Ammon's horn (tissue), 1 donor: ENCODE measurements at places on chromosomes 12 and 14.

GRCh38 chr12:10669533-10669932, 4.3 kb downstream of the STYK1 start:
- DNase-seq: no peak

DNA sequence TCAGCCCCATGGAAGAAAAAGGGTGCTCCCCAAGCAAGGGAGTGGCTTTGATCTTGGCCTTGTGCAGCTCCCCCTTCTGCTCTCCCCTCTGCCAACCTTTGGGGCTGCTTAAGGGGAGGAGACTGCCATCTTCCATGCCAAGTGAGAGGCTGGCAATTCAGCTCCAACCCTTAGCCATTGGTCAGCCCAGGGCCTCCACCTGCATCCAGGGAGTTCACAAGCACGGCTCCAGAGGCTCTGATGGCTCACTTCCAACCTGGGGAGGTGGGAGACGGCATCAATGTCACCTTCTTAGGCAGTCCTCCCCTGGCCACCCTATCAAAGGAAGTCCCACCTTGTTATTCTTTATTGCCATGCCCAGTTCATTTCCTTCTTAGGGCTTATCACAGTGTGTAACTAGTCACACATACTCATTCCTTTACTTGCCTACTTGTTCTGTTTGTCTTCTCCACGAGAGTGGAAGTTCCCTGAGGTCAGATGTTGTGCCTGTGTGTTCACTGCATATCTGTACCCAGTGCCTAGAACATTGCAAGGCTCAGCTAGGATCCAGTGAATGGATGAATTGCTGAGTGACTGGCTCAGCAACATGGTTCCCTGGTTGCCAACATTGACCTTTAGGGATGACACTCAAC, 5.0 kb downstream of the HDAC7 start:
- no peak for DNase-seq

DNA sequence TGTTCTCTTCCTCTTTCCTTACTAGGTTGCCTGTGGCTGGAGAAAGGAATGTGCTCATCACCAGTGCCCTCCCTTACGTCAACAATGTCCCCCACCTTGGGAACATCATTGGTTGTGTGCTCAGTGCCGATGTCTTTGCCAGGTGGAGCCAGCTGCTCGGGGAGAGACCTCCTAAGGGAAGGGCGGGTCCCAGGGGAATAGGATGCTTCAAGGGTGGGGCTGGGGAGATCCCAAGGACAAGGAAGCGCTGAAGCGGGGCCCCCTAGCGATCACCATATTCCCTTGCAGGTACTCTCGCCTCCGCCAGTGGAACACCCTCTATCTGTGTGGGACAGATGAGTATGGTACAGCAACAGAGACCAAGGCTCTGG, 10.2 kb downstream of the MARS1 start:
- DNase-seq: no peak

GRCh38 chr12:118175823-118176447, 40.0 kb downstream of the PEBP1 start:
- no peak for DNase-seq

DNA sequence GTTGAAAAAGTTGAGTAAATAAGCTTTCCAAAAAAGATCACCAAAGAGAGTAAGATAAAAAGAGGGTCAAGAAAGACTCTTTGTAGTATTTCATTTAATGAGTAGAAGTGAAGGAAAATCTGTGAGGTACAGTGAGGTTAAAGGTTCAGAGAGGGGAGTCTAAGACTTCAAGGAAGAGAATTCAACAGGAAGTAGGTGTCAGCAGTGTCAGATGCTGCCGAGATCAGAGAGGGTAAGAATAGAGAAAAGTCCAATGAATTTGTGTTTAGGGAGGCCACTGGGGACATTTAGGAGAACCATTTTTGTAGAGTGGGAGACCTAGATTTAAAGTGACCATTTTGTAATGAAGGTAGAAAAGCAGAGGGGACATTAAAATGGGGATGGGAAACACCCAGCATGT, 71.6 kb upstream of the KRAS start:
- no peak for DNase-seq

- DNase-seq: peak; percentile 46
Measured at GRCh38 chr14:22838631-22839041, 2.3 kb downstream of the MMP14 start.

- no peak for DNase-seq
Measured at GRCh38 chr12:93823616-93824391, 146.6 kb downstream of the CRADD start.

DNA sequence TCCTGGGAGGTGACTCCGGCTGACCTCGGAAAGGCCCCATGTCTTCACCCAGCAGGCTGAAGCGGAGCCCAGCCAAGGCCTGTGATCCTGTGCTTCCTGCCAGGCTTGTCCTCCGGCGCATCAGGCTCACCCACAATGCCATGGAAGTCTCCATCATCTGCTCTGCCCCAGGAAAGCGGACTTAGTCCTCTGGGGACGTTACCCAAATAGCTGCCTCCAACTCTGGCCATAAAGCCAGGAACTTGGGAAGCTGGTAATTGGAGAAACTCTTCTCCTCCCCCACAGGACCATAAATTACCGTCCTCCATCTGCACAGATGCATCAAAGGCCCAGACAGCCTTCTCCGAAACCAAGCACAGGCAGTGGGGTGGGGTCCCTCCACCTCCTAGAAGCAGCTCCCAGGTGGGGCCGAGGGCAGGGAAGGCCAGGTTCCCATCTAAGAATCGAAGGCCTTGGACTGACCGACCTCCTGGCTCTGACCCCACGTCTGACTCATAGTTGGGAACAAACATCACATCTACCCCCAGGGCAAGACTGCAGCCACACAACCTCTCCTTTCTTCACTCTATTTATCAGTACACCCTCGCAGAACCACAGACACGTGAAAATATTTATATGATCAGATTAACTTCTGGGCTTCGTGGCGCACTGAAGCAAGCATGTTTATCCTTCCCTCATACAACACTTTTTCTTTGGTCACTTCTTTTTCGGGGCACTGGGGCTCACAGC, 56.4 kb downstream of the PITPNM2 start:
- no peak for DNase-seq

GRCh38 chr14:59422069-59422881, 42.9 kb downstream of the GPR135 start:
- DNase-seq: no peak

GRCh38 chr12:53508534-53509170, 1.4 kb upstream of the NPFF start:
- peak; percentile 93 for DNase-seq

GRCh38 chr12:111597831-111598636, 1.1 kb downstream of the ATXN2 start:
- DNase-seq: peak; percentile 66

DNA sequence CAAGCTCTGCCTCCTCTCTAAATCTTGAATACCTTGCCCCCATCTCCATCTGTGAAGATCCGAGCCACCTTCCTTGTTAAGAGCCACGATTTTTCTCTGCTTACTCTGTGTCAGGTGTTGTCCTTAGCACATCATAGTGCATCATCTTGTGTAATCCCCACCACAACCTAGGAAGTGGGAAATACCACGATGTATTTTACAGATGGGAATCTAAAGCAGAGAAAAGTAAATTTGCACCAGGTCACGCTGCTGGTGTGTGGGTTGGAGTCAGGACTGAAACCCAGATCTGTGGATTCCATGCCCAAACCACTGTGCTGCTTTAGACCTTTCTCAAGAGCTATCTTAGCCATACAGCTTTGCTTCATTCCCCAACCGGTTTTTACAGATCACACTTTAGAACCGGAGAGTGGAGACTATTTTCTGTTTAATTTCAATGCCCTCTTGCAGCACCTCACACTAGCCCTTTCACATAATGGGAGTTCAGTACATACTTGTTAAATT, 94.6 kb downstream of the PPM1A start:
- no peak for DNase-seq

DNA sequence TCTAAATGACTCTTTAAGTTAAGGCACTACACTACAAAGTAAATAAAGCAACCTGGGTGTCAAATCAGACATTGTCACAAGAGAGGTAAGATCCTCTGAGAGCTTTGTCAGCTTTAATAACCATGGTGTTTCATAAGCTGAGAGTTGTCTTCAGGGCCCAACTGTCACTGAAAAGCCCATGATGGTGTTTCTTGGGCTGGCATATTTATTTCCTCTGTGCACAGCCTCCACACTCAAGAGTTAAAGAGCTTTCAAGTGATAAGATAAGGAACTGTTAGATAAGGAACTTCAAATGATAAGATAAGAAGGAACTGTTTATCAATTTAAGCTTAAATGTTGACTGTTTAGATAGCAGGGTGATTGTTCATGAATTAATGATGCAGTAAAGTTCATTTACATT, 495.4 kb downstream of the TMEM117 start:
- DNase-seq: no peak

GRCh38 chr14:44108601-44109000, 398.5 kb downstream of the FSCB start:
- DNase-seq: no peak

GRCh38 chr14:73437206-73437605, 21.1 kb downstream of the NUMB start:
- no peak for DNase-seq

GRCh38 chr12:31591380-31591901, 505 bp upstream of the DENND5B start:
- DNase-seq: peak; percentile 50

DNA sequence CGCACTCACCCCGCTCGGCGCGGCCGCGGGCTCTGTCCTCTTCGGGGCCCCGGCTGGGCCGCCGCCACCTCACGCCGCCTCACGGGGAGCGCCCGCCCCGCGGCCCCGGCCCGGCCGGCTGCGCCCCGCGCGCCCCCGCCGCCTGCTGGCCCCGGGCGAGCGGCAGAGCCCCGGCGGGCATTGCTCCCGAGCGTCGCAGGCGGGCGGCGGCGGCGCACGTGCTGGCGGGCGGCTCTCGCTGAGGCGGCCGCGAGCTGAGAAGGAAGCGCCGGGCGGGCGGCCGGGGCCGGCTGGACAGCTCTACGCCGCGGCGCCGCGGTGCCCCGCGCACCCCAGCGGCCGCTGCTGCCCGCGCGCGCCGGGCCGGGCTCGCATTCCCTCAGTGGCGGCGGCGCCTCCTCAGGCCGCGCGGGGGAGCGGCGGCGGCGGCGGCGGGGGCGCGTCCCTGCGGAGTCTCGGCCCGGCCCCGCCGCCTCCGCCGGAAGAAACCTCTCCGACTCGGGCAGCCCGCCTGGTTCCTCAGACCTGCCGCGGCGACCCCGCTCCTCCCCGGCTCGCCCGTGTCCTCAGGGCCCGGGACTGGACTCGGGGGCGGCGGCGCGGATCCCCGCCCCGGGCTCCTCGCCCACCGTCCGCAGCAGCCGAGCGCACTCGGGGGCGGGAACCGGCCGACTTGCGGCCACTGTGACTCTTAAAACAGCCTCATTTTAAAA, at the start of gene PITPNM2:
Gene PITPNM2 (minus strand): TSS at position 347 of the 713 bp plus-strand sequence. CDS start 116,500 bp downstream, outside the sequence.
- peak; percentile 40 for DNase-seq

DNA sequence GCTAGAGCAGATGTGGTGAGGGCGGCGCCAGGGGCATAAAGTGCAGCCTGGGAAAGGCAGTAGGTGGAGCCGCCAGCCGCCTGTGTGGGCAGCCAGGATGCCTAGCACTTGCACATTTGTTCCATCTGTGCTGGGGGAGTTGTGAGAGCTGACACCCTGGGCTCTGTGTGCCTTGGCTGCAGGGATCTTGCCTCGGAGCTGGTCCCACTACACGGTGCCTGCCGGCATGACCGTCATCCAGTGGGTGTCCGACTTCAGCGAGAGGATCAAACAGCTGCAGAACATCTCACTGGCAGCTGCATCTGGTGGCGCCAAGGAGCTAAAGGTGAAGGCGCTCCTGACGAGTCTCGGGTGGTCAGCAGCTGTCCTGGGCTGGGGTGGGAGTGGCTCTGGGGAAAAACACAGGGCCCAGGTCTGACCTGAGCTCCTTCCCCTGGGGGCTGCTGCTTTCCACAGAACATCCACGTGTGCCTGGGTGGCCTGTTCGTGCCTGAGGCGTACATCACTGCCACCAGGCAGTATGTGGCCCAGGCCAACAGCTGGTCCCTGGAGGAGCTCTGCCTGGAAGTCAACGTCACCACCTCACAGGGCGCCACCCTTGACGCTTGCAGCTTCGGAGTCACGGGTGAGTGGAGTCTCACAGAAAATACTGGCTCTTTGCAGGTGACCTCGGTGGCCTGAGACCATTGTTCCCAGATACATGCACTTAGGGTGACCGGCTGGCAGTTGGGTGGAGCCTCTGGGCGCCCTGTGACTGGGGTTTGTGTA, 37.4 kb downstream of the HSP90AA1 start:
- peak; percentile 63 for DNase-seq

DNA sequence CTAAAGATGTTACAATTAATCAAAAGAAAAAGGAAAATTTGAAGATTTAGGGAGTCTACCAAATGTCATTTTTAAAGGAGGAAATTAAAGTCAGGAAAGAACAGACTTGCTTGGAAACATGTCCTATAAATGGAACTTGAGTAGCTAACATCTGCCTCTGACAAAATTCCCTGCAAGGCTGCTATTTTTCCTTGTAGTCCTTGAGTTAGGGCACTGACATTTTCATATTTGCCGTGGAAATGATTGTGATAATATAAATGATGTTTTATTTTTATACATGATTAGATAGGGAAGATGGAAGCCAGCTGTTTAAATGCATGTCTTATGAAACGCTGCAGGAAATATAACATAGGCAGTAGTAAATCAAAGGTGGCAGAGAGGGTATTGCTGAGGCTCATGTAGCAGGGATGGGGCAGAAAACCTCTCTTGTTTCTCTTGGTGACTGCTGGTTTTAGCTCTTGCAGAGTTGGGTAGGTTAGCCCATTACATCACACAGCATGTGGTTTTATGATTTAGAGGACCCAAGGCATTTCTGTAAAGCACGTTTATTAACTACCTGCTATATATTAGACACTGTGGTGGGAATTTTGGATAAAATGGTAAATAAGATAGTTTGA, 21.7 kb downstream of the NUBPL start:
- DNase-seq: no peak

DNA sequence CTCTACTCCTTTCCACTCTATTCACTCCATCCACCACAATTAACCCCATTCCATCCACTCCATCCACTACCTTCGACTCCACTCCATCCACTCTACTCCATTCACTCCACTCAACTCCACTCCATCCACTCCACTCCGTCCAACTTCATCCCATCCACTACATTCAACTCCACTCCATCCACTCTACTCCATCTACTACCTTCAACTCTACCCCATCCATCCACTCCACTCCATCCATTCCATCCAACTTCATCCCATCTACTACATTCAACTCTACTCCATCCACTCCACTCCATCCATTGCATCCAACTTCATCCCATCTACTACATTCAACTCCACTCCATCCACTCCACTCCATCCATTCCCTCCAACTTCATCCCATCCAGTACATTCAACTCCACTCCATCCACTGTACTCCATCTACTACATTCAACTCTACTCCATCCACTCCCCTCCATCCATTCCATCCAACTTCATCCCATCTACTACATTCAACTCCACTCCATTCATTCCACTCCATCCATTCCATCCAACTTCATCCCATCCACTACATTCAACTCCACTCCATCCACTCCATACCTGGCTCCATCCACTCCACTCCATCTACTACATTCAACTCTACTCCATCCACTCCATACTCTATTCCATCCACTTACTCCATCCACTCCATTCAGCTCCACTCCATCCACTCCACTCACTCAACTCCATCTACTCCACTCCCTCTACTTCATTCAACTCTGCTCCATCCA, 16.4 kb downstream of the HNF1A start:
- DNase-seq: no peak

GRCh38 chr14:64541972-64542835, 1.7 kb downstream of the HSPA2 start:
- no peak for DNase-seq

- DNase-seq: no peak
Measured at GRCh38 chr14:85644211-85644610, 114.3 kb downstream of the FLRT2 start.

GRCh38 chr14:89881839-89882238, 72.7 kb downstream of the EFCAB11 start:
- DNase-seq: no peak

- no peak for DNase-seq
Measured at GRCh38 chr12:115042341-115042740, 358.4 kb upstream of the TBX3 start.

GRCh38 chr12:104357421-104357952, 53.9 kb downstream of the EID3 start:
- no peak for DNase-seq
